CD4-positive, alpha-beta T cell treated with Interleukin-17A for 1 hour (primary cell): ENCODE measurements at places on chromosomes 13 and 19.

DNA sequence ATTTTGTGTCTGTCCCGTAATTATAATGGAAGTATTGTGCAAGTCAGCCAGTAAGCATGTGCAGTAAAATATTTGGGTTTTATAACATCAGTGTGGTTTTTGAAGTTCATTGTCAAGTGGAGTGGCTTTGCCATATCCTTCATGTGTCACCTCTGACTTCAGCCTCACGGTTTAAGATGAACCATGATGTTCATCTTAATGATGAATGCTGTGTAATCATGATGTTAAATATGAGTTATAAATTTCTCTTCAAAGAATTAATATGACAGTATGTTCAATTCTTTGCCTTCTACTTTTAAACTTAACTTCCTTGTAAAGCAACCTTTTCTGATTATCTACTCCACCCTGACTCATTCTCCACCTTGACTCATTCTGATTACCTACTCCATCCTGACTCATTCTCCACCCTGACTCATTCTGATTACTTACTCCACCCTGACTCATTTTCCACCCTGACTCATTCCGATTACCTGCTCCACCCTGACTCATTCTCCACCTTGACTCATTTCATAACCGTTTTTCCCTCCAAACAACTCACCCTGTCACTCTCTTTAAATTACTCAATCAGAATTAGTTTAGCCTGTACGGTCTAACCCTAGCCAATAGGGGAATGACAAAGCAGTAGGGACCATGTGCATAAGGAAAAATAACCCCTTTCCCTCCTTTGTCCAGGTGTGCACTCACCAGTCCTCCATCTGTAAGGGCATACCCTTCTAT, 50.3 kb upstream of the ANKRD10 start:
- no peak for DNase-seq

- no peak for DNase-seq
Measured at GRCh38 chr19:2579678-2580280, 103.9 kb downstream of the GADD45B start.

DNA sequence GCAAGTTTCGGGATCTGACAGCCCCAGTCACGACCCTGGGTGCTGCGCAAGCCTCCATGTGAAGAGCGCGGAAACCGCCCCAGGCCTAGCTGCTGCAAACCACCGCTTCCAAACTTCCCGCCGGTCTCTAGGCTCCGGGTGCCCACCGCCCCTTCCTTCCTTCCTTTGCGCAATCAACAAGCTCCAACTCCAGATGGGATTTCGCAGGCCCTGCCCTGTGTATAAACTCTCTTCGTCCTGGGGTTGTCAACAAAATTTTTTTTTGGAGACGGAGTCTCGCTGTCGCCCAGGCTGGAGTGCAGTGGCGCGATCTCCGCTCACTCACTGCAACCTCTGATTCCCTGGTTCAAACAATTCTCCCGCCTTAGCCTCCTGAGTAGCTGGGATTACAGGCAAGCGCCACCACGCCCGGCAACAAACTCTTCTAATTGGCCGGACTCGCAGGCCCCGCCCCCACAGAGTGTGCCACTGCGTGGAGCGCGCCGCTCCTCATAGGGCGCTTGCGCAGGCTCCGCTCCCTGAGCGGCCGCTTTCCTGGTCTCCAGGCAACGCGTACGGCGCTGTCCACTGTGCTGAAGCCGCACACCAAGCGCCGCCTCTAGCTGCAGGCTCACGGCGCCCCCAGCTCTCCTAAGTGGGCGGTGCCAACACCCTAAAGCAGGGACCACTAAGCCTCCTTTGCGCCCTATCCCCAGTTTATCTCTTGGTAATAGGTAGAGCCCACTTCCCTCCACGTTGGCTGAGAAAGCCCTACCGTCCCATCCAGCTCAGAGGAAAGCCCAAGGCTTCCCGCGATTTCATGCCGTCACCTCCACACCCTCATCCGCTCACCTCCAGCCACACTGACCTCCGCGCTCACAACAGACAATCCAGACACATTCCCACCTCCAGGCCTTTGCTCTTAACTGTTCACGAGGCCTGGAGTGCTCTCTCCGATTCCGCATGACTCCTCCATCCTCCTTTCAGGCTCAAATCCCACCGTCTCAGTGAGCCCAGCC, 5.5 kb upstream of the QTRT1 start:
- DNase-seq: peak; percentile 91

GRCh38 chr19:49896863-49897621, at the start of gene IL4I1:
Gene IL4I1 (minus strand): TSS chr19:49896887. CDS start chr19:49896160, 727 bp downstream.
- peak; percentile 92 for DNase-seq

- no peak for DNase-seq
Measured at GRCh38 chr13:42334329-42334706, 62.4 kb downstream of the AKAP11 start.

DNA sequence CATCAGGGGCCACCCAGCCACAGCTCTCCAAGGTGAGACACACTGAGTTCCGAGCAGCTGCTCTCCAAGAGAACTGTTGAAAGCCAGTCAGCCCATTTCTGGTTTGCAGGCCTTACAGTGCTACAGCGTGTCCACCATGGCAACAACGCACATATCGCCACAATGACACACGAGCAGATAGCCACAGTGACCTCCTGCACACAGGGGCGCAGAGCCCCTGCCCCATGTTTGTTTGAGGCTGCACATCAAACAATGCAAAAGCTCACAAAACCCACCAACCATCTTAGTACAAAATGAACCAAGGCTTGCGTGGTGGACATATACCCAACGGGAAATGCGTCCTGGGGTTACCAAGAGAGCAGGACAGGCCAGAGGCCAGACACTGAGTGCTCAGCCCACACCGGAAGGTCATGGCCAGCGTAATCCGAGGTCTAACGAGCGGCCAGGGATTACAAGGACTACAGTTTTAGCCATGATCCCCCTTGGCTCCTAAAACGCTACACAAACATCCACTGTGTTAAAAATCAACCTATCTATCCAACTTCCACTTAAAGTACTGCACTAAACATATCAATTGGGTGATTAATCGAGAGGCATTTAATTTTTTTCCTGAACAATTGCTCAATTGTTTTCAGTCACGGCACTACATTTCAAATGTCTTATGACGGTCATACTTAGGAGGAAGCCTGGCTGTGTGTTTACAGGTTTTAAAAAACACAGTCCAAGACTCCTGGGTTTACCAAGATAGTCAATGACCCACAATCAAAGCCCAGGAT, 56.0 kb downstream of the STK24 start:
- DNase-seq: no peak

DNA sequence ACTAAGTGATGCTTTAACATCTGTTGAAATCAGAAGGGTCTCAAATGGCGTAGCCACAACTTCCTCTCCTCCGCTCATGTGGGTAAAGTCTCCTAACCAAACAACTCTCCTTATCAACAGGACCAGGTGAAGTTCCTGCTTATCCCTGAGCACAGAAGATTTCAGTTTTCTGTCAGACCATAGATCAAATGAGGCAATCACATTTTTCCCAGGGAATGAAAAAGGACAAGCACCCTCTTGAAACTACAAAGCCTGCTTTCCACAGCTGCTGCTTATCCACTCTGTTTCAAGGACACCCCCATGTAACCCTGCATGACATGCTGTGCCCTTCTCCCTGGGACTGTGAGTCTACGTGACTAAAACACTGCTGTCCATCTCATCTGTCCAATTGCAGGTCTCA, 788.3 kb upstream of the SLITRK5 start:
- no peak for DNase-seq

GRCh38 chr13:110037925-110038573, 251.7 kb upstream of the IRS2 start:
- DNase-seq: no peak

GRCh38 chr13:109974354-109974753, 188.0 kb upstream of the IRS2 start:
- no peak for DNase-seq

DNA sequence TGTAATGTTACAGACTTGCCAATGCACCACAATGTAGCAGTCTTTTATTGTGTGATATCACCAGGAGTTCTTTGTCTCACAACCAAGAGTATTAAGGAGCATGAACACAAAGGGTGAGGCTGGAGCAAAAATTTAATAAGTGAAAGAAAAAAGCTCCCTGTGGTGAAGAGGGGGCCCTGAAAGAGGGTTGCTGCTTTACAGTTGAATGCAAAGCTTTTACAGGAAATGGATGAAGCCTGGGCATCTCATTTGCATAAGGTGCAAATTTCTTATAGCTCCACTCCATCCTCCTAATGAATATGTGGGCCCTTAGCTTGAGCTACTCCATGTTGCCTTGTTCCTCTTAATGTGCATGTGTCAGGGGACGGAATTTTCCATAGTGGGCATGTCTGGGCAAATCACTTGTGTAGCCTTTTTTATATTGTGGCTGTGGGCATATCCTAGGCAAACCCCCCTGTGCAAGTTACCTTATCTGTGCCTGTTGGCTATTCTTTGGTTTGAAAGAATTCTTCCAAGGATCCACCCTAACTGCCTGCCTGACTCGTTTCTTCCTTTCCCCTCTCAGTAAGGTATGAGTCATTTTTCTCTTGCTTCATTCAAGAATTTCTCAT, 45.3 kb upstream of the TRPC4 start:
- DNase-seq: no peak

DNA sequence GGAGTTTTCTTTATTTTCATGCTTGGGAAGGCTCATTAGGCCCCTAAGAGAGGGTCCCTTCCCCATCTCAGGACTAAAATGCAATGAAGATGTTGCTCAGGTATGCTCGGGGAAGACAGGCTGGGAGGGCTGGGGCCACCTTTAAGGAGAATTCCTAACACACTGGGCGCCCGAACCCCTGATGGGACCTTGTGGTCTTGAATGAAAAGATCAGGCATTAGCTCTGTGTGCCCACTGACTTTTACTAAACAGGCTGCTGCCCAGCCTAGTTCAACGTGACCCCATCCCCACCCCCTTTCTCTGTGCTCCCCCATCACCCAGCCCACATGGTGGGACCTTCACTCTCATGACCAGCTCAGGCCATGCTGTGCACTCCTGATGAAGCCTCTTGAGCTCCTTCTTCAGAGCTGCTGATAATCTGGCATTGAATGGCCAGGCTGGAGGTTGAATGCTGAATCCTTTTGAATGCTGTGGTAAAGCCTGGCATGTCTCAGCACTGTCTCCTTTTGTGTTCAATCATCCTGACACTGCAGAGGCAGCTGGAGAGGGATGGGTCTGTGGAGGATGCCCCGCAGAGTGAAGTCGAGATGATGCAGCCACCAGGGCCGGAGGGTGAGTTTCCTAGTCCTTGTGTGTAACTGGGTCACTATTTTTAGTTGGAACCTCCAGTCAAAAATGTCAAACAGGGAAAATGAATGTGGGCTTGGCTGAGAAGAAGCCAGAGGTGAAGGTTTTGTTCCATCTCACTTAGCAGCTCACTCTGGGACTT, 209.1 kb downstream of the UQCRFS1 start:
- DNase-seq: no peak

DNA sequence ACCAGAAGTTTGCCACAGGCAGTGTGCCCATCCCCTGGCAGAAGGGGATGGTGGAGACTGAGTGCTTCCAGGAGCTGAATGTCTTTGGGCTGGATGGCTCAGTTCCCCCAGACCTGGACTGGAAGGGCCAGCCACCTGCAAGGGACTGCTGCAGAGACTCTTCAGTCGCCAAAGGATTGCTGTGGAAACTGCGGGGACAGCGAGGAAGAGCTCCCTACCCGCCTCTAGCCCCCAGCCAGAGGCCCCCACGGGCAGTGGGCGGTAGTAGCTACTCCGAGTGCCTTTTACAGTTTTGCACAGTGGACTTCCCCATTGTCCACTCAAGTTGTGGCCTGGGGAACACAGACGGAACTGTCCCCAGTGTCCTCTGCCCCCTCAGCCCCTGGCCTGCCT, 138.5 kb downstream of the ZDHHC20 start:
- DNase-seq: no peak

DNA sequence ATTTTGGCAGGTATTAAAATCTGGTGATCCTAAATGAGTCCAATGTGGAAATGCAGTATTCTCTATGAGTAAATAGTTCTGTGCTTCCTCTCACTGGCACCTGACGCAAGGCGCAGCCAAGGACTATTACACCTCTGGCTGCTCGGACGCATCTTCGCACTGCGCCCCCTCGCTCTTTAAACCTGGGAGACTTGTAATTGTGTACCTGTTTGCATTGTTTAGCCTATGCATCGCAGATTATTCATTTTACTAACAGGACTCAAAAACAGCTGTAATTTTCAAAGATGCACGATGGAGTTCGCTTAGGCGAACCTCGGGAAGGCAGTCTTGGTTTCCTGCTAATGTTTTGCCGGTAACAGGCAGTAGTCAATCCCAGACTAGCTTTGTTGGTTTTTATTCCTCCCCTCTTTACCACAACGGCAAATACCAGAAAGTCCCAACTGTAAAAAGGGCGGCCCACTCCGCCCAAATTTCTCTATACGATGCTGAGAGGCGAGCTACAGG, 113.2 kb downstream of the KCNRG start:
- DNase-seq: peak; percentile 54

GRCh38 chr19:18086590-18087138, at the start of gene IL12RB1:
Gene IL12RB1 (minus strand): TSS chr19:18086934. CDS start chr19:18086823, 111 bp downstream.
- peak; percentile 77 for DNase-seq

DNA sequence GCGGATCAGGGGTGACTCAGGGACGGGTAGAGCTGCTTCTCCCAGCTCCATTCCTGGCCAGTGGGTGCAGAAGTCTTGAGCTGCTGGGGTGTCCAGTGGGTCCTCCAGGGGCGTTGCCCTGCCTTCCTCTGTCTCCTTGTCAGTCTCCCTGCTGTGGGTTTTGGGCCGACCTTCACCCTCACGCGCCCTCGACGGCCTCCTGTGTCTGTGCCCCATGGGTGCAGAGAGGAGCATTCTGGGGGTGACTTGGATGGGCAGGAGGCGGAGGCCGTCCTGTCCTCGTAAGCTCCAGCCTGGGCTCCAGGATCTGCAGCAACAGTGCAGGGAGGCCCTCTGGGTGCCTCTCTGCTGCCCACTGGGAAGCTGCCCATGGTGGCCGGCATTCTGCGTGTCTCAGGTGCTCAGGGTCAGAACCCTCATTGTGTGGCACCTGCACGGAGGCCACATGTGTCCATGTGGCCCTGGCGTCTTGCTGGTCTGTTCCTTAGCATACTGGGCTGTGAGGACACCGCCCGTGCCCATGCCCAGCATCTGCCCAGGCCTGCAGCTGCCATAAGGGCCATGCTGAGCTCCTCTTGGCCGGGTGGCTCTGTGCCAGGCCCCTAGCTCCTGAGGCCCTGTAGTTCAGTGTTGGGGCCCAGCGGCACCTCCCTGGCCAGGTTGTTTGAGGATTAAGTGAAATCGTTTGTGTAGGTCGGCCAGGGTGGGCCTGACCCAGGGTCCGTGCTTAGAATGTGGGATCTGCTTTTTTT, 17.3 kb downstream of the DOT1L start:
- no peak for DNase-seq

- DNase-seq: peak; percentile 27
Measured at GRCh38 chr19:49799798-49800376, 13.2 kb downstream of the FUZ start.

GRCh38 chr13:113537205-113537604, 46.7 kb upstream of the DCUN1D2 start:
- DNase-seq: no peak

GRCh38 chr13:50951366-50951765, 41.8 kb downstream of the RNASEH2B start:
- DNase-seq: no peak

- no peak for DNase-seq
Measured at GRCh38 chr19:18842166-18842565, 10.4 kb downstream of the UPF1 start.

DNA sequence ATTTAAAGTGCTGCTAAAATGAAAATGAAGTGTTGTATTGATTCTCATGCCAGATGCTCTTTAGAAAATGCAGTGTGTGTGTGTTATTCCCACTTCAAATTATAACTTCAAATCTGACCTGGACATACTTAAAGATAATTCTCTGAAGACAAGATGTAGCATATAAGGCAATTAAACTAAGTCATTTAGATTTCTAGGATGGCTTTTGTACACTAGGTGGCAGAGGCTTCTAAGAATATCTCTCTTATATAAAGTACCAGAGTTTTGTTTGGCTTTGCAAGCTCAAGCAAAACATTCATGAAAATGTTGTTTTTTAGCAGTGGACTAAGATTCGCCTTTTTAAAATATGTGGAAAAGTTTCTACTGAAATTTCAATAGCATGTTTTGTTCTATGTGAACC, 407.2 kb downstream of the GPC5 start:
- no peak for DNase-seq
